ENCODE measurements at places on chromosomes 6 and 20.

DNA sequence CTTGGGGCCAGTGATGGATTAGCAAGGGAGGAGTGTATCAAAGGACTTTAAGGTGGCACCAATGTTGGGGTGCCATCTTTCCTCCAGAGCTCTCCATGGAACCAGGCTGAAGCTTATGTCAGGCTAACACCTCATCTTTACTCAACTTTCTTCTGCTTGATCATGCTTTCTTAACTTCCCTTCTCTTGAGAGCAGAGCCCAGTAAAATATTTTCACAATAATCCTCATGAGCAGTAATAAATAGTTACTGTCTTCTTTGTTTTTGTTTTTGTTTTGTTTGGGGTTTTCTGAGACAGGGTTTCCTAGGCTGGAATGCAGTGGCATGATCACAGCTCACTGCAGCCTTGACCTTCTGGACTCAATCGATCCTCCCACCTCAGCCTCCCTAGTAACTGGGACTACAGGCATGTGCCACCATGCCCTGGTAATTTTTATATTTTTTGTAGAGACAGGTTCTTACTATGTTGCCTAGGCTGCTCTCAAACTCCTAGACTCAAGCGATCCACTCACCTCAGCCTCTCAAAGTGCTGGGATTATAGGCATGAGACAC is 127.9 kb upstream of the TOP1 start:
- no peak for DNase-seq

- no peak for DNase-seq
These were observed 122.6 kb downstream of the LRRC1 start for GRCh38 chr6:53917464-53917842.

GRCh38 chr6:55064711-55065420 is 109.4 kb upstream of the HCRTR2 start:
- DNase-seq: no peak

- peak; percentile 57 for DNase-seq
These were observed 118.7 kb downstream of the HFE start for GRCh38 chr6:26205625-26206574.

Measured in NCI-H526 treated with DMSO at 0.1 percent for 48 hours (cell line).